ENCODE measurements at places on chromosomes 6 and 20.

DNA sequence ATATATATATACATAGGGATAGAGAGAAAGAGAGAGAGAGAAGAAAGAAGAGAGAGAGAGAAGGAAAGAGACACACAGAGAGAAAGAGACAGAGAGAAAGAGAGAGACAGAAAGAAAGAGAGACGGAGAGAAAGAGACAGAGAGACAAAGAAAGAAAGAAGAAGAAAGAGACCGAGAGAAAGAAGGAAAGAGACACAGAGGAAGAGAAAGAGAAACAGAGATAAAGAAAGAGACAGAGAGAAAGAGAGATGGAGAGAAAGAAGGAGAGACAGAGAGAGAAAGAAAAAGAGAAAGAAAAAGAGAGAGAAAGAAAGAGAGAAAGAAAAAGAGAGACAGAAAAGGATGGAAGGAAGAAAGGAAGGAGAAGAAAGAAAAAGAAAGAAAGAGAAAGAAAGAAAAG is 46.9 kb upstream of the TASP1 start:
- DNase-seq, result no peak

GRCh38 chr6:125812394-125813292 is 21.9 kb downstream of the NCOA7 start:
- DNase-seq, result no peak

GRCh38 chr6:33112148-33112547 is 36.4 kb downstream of the HLA-DPB1 start:
- no peak for DNase-seq

DNA sequence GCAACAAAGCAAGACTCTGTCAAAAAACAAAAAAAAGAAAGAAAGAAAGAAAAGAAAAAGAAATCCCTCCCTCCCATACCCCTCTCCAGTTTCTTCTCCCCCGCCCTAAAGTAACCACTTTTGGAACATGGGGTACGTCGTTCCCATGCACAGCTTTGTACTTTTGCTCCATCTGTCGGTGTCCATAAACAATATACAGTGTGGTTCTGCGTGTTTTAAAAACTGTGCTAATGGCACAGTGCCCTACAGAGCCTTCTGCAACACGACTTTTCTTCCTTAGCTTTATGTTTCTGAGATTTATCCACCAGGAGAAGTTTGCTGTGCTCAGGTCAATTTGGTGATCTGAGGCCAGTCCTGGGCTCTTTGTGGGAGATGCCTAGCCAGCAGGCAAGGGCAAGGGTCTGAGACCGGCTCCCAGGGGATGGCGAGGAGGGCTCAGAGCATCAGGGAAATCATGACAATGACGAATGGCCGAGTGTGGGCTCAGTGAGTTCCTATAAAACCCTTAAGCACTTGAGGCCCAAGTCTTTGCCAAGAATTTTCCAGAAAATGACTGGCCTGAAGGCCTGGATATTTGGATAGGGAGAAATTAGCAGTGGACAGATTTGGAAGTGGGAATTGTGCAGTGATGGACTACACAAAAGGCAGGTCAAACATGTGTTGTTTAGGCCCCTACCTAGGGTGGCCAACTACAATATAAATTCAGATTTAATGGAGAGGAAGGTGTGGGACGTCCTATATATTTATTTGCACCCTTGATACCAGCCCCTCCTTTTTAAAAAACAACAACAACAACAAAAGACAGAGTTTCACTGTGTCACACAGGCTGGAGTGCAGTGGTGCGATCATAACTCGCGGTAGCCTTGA is 1.9 kb upstream of the BCAS4 start:
- DNase-seq, result no peak

DNA sequence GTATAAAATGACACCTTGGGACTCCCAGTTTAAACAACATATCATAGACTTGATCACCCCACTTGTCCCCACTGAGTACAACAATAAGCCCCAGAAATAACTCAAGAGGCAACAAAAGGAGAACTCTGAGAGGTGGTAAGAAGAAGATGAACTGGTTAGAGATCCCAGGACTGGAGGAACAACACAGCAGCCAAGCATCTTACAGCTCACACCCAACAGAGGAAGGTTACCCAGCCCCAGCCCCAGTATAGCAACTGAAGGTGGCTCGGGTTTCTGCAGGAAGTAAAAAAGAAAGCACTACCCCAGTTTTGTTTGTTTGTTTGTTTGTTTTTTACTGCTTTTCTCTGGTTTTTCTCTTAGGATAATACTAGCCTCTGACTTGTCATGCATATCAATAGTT is 17.1 kb upstream of the TGM6 start:
- no peak for DNase-seq

- no peak for DNase-seq
These were observed 1.3 kb upstream of the UTRN start for GRCh38 chr6:144283646-144284477.

- DNase-seq, result no peak
These were observed 10.4 kb upstream of the KCNK5 start for GRCh38 chr6:39239527-39240154.

DNA sequence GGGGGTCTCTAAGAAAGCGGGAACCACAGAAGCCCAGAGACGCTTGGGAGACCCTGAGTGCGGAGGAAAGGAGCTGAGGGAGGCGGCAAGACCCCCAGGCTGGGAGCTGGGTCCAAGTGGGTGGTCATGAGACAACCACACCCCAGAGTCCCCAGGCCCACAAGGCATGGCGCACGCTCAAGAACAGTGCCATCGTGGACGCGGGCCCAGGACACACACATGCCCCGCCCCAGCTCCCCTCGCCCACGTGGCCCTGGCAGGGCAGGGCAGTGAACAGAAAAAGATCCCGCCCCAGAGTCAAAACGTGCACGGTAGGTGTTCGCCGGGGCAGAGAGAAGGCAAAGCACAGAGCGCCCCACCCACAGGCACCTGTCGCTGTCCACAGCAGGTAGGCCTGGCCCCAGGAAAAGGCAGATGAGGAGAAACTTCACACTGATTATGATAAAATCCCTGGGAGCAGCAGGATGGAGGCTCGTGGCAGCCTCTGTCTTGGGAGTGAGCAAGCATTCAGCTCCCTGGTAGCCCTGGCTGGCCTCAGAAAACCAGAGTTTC is 50.0 kb downstream of the BPIFB1 start:
- DNase-seq, result peak; percentile 59

DNA sequence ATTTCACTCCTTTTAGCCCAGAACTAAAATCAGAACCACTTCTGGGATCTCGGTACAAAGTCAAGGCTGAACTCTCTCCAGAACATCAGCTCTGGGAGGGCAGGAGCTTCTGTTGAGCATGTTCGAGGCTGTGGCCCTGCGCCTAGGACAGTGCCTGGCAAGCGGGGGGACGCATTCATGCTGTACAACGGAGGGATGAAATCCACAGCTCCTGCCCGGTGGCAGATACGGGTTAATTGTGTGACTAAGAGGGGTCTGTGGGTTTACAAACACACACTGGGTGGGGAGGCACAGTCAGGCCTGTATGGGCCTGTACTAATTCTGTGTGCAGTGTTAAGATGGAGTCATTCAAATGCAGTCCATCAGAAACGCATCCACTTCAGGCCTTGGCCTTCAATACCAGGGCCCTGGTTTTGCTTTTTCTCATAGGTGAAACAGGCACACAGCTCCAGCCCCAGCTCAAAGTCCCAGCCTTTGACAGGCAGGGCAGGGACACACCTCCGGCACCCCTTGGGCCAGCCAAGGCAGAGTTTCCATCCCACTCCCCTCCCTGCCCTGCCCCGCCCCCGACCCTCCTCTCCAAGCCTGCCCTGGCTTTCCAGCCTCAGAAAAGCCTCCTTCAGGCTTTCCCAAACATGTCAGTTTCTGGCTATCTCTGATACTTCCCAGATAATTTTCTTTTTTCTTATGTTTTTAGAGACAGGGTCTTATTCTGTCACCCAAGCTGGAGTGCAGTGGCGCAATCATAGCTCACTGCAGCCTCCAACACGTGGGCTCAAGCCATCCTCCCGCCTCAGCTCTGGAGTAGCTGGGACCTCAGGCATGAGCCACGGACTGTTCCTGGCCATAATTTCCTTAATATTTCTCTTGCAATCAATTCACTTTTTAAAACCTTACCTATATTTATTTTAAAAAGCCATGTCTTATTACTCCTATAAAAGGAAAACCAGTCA is 109.8 kb downstream of the SULF2 start:
- DNase-seq, result no peak

- no peak for DNase-seq
These were observed 10.8 kb downstream of the KLHL31 start for GRCh38 chr6:53654745-53655240.
